OCI-M1 (cell line): ENCODE measurements at places on chromosomes 13 and 19.

GRCh38 chr13:113489171-113489548, 1.4 kb downstream of the DCUN1D2 start:
- no peak for DNase-seq

GRCh38 chr13:35714588-35715377, 238.3 kb upstream of the MAB21L1 start:
- DNase-seq = no peak

GRCh38 chr13:55402870-55403269, 1737.8 kb upstream of the PRR20A start:
- no peak for DNase-seq

DNA sequence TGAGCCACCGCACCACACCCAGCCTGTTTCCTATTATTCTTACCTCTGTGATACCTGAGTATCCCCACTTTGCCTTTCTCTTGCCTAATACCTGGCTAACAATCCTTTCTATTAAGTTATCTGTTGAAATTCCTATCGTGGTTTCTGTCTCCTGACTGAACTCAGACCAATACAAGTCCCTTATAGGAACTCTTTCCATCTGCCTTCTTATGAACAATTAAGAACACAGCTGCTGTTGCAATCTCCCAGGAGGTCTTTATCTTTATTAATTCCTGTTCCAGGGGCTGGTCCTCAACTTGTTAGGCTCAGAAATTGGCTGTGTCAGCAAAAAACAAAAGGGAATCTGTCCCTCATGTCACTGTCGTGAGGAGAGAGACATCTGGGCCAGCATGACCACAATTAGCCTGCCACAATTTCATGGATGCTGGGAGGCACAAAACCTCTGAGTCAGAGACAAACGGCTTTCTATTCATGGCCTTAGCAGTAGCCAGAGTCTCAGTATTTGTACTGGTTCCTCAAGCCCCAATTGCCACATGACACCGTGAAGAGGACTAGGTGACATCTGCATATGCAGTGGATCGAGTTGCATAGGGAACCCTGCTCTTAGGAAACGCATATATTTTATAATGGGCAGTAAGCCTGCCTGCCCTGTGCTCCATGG, 58.2 kb downstream of the NUFIP1 start:
- DNase-seq = peak; percentile 15

GRCh38 chr19:39264306-39265290, 3.6 kb upstream of the IFNL2 start:
- no peak for DNase-seq

DNA sequence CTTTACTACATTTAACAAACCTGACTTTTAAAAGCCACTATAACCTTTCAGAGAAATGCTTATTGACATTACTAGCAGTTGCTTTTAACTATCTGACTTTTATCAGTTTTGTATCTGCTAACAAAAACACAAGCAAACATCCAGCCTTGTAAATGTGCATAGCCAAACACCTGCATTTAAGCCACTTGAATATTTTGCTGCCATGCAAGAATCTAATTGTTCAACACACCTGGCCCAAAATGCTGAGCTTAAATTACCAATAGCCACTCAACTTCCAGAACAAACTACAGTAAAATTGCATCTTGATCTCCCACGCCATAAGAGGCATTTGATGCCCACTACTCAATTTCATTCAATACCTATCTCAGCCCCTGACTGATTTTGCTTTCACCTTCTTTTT, 9.3 kb downstream of the ZIC5 start:
- no peak for DNase-seq

GRCh38 chr13:82747291-82747690, 1135.0 kb downstream of the SLITRK1 start:
- no peak for DNase-seq
